Lower leg skin (tissue), 4 donors: ENCODE measurements at places on chromosomes 12 and 14. TPM values are rescaled to one million over a fixed set of nuclear protein-coding genes. Genes with fewer than 3 reads are reported as not detected.
A peak's percentile ranks its signal among the peaks of the same experiment; 100 is the strongest.

GRCh38 chr12:115343601-115344000 is 659.6 kb upstream of the TBX3 start:
- no peak for DNase-seq

DNA sequence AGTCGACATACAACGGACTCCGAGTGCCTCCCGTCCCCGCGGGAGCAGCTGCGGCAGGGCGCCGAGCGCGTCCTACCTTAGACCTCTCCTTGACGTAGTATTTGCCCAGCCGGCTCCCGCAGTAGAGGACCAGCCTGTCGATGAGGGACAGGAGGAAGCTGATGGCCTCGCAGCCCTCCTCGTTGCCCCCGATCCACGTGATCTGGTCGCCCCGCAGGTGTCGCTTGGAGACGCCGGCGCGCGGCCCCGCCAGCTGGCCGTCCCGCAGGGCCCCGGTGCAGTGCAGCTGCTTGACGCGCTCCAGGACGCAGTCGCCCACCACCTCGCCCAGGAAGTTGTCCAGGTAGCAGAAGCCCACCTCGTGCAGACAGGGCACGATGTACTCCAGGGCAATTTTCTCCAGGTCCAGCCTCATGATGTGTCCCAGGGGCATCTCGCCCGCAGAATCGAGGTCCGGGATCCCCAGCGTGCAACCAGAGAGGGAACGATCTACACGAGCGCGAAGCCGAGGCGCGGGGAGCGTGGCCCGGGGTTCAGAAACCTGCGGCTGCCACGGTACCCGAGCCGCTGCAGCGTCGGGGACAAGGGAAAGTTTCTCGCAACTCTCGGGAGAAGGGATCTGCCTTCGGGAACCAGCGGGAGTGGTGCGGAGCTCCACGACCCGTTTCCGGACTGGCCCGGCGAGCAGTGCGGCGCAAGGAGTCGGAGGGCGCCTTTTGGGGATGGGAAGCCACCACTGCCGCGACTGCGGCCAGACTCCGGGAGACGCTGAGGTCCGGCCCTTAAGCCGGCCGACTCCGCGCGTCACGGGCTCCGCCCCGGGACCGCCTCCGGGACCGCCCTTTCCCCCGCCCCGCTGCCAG is at the start of gene EGLN3:
Gene EGLN3, minus strand, starts transcription at position 755 of the 863 bp plus-strand sequence. Its CDS starts 322 bp downstream, at position 433.
- DNase-seq = peak; percentile 97

GRCh38 chr12:46722394-46723185 is 103.2 kb downstream of the SLC38A4 start:
- DNase-seq = no peak

- no peak for DNase-seq
Observed at GRCh38 chr12:39230086-39230485, 212.8 kb downstream of the KIF21A start.

DNA sequence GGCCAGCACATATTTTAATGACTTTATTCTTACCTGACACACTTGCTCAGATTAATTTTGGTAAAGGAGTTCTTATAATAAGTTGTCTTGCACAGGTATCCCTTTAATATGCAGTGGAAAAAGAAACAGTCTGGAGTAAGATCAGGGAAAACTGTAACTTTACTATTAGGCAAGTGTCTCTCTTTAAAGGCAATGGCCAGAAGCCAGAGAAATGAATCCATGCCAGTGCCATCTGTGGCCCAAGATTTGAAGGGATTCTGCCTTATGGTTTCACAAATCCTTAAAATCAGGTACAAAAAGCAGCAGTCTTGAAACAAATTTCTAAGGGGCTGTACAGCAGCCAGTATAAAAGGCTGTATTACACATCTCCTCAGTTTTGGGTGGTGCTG is 22.4 kb downstream of the NFYB start:
- DNase-seq = no peak

Gene CNTN1
- total RNA-seq = 27.1 TPM
